Activated CD4-positive, alpha-beta T cell treated with anti-CD3 and anti-CD28 coated beads for 48 hours (primary cell): ENCODE measurements at places on chromosomes 7 and 10.
A peak's percentile ranks its signal among the peaks of the same experiment; 100 is the strongest.

- DNase-seq, result no peak
These were observed 82.9 kb downstream of the SEMA3D start for GRCh38 chr7:85103962-85104361.

GRCh38 chr7:117480978-117481377, 1.2 kb downstream of the CFTR start:
- DNase-seq, result no peak

GRCh38 chr7:146961617-146962016, 845.0 kb downstream of the CNTNAP2 start:
- no peak for DNase-seq

DNA sequence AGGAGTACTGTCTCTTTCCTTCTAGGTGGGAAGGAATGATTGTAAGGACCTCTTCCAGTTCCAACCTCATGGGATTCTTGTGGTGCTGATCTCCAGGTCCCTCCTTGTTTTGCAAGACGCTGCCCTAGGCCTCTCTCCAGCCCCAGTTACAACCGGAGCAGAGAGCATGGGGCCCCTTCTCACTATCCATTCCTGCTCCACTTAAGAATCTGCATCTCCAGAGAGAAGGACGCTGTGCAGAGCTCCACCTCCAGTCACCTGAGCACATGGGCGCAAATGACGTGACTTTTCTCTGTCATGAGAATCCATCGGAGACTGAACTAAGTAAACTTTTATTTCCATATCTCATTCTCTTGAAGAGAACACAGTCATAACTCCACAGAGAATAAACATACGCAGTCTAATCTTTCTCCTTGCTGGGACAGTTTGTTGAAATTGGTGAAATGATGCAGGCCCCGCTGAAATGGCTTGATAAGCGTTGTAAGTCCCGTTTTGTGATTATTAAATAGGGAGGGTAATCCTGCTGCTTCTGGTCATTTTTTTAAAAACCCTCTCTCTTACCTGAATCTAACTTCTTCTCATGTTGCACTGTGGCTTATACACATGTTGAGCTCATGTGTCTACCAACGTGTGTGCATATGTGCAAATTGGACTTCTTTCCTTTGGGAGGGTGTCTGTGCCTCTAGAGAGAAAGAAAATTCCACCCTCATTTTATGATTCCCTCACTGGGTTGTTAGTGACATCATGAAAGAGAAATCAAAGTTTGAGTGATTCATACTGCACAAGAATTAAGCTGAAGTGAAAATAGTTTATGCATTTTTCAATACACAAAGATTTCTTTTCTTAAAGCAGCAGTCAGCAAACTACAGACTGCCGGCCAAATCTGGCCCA, 133.2 kb upstream of the TBX20 start:
- DNase-seq, result no peak

DNA sequence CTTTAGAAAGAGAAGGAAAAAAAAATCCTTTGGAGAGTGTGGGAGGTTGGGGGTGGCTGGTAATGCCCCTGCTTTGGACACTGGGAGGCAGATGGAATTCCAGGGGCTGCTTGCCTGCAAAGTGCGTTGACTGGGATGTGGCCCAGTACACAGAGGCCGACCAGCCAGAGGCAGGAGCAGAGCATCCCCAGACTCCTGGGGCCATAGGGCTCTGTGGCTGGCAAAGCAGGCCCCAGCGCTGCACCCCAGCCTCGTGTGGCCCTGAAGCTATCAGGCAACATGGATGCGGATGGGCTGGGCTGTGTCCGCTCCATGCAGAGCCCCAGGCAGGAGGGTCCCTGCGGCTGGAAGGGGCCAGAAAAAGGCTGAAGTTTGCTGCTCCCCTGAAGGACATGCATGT, 361.6 kb upstream of the FZD8 start:
- DNase-seq, result no peak

DNA sequence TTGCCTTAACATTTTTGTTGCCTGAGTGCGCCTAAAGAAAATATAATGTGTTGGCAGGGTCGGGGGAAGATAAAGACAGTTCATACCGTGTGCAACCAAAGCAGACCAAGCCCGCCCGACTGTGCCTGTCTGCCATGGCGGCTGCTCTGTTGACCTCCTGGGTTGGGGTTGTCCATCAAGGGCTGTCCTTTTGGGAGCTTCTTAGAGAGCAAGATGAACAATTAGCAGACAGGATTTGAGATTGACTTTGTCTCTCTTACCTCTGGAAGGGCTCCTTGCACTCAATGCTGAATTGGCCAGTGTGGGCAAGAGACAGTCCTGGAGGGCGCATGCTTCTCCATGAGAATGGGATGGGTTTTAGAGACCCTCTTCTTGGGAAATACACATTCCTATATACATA, 319.6 kb downstream of the GLRX3 start:
- DNase-seq, result no peak

- DNase-seq, result no peak
These were observed 64.3 kb downstream of the STEAP1B start for GRCh38 chr7:22435720-22436119.

GRCh38 chr10:5530412-5530806, 5.6 kb downstream of the CALML3 start:
- DNase-seq, result no peak

DNA sequence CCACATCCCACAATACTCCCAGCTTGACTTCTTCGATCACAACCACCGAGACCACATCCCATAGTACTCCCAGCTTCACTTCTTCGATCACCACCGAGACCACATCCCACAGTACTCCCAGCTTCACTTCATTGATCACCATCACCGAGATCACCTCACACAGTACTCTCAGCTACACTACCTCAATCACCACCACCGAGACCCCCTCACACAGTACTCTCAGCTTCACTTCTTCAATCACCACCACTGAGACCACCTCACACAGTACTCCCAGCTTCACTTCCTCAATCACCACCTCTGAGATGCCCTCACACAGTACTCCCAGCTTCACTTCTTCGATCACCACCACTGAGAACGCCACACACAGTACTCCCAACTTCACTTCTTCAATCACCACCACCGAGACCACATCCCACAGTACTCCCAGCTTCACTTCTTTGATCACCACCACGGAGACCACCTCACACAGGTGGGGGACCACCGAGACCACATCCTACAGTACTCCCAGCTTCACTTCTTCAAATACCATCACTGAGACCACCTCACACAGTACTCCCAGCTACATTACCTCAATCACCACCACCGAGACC, 8.6 kb downstream of the MUC3A start:
- no peak for DNase-seq

- no peak for DNase-seq
These were observed 137.5 kb upstream of the FZD1 start for GRCh38 chr7:91126762-91127161.

GRCh38 chr10:7036951-7037350, 373.9 kb downstream of the SFMBT2 start:
- no peak for DNase-seq

DNA sequence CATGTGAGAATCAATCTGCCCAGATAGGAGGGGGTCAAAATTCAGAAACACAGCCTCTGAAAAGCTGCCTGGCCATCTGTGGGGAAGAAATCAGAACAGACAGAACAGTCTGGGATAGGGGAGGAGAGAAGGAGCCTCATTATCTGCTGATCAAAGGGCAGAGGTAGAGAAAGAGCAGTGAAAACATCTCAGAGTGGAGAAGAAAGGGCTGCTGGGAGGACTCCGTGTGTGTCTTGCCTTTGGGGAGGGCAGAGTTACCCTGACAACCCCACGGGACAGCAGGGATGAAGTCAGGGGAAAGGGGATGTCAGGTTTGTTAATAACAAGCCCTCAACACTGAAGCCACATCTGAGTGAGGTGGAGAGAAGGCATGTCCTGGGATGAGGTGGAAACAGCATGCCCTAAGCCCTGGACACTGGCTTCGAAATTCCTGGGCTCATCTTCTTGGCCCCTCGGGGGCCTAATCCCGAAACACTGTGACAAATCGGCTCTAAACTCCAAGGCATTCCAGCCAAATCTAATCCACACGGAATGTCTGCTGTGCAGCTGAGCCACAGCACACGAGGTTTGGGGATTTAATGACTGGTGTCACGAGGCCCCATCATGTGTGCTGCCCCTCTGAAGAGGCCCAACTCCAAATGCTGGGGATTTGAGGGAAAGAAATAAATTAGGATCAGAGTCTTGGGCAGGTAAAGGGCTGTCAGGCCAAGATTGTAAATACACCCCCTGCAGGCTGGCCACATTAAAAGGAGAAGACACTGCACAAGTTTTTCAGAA, 82.8 kb upstream of the FGFR2 start:
- DNase-seq, result no peak

GRCh38 chr7:142482891-142483658, 225.2 kb upstream of the PRSS58 start:
- peak; percentile 70 for DNase-seq

- DNase-seq, result no peak
These were observed 14.1 kb upstream of the WDR86 start for GRCh38 chr7:151423936-151424335.

DNA sequence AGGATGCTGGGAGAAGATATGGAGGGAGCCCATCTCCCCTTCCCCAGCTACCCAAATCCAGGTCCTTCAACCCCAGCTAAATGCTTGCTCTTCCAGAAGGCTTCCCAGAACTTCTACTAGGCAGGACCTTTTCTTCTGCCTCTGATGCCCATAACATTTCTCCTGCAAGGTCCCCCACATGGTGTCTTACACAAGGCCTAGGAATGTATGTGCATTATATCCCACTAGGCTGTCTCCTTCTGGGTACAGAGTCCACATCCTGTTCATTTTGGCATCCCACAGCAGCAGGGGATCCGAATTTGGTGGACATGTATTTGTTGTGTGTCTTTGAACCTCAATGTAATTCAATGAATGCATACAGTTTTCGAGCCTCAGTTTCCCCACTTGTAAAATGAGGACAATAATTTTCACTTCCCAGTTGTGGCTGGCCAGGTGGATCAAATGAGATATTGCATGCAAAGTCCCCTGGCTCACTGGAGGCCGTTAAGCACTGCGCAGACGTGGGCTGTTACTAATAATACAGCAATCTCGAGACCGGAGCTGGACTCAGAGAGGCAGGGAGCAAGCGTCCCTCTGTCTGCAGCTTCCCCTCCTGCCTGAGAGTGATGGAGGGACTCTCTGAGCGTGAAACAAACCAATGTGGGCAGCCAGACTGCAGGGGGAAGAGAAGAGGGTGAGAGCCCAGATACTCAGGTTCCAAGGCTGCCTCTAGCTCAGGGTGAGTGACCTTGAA, 18.6 kb upstream of the YWHAG start:
- DNase-seq, result no peak

- no peak for DNase-seq
These were observed 14.1 kb downstream of the ZNF467 start for GRCh38 chr7:149759093-149759860.

- no peak for DNase-seq
These were observed 10.0 kb upstream of the CDHR3 start for GRCh38 chr7:105952917-105953595.

DNA sequence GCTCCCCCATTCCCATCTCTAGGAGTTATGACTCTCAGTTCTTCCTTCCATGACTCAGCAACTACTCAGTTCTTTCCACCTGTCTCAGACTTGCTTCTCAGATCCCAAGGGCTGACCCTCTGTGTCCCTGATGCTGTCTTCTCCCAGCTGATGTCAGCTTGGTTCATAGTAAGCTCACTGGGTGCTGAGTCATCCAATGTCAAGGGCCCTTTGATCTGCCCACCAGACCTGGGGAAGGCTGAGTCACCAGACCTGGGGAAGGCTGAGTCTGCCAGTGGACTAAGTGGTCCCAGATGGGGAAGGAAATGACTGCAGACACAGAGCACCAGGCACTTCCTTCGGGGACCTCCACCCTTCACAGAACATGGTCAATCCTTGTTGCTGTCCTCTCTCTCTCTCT, 76.1 kb upstream of the ZEB1 start:
- DNase-seq, result peak; percentile 75

DNA sequence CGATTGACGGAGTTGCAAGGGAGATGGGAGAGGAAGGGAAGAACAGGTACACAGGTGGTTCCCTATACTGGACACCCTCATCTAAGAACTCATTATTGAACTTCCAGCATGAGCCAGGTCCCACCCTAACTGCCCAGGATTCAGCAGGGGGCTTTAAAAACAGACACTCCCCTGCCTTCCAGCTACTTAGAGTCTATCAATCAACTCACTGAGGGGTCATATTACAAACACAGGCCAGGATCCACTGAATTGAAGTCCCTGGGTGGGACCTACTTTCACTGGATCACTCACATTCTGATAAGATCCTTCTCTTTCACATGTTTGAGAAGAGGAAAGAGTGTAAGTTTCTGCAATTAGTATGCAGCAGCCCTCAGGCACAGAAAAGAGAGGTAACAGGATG, 92.8 kb downstream of the ITGA8 start:
- no peak for DNase-seq

DNA sequence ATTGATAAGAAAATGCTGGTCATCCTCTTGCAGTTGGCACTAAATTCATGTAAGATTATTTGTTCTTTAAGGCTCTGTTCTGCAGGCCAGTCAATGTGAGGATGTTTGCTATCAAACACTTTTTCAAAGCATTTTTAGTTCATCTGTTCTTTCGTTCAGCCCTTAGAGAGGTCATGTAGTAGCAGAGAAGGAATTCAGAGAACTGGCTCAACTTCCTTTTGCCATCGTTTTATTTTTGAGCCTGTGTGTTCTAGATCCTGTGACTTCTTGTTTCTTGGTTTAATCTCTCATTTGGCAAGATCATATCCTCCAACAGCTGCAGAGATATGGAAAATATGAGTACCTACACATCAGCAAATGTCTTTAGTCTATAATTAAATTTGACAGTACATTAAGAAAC, 184.3 kb downstream of the NRP1 start:
- DNase-seq, result no peak

DNA sequence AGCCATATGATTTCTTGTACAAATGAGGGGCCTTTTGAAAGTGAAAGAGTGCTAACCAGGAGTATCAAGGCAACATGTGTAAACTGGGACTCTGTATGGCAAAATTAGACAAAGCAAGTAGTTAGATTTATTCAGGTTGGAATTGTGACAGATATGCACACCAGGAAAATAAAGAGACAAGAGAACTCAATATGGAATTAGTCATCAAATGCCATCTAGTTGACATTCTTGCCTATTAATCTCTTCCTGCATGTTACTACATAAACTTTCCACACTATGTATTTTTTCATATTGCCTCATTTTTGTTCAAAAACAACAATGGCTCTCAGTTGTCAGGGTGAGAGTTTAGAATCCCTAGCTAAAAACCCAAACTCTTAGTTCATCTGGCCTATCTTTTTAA, 799.0 kb downstream of the NRG3 start:
- DNase-seq, result no peak

- no peak for DNase-seq
These were observed 5.6 kb upstream of the RSU1 start for GRCh38 chr10:16822726-16823360.

DNA sequence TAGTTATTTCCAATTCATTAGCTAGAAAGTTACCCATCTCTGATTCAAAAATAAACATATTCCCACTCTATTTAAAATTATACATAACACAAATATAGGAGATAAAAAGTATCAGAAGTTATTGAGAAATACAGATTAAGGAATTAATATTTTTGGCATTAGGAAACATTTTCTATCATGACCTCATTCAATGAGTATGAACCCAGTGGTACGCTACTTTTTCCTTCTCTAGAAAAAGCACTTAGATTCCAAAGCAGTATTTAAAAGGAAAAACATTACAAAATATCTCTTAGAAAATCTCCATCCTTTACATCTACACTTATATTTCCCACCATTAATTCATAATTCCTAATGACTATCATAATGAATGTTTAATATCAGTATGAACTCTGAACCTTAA, 240.6 kb upstream of the GNAI1 start:
- no peak for DNase-seq
